ENCODE measurements at places on chromosomes 6 and 20.

DNA sequence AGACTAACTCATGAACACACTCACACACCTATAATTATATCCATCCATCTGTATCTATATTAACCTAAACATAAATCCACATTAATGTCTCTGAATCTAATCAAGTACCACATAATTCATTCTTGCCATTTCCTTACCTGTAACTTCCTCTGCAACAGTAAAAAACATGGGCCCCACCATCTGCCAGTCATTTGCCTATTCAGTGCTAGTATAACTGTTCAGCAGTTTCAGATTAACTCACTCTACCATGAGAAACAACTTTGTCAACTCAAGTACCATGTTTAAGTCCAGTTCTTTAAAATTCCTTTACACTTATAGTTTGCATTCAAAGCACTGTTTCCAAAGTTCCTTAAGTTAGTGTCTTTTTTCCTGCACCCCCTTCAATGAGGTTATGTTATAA lies 68.8 kb downstream of the LAMP5 start:
- DNase-seq = no peak

- no peak for DNase-seq
Observed at GRCh38 chr6:30530014-30530413, 26.3 kb downstream of the GNL1 start.

DNA sequence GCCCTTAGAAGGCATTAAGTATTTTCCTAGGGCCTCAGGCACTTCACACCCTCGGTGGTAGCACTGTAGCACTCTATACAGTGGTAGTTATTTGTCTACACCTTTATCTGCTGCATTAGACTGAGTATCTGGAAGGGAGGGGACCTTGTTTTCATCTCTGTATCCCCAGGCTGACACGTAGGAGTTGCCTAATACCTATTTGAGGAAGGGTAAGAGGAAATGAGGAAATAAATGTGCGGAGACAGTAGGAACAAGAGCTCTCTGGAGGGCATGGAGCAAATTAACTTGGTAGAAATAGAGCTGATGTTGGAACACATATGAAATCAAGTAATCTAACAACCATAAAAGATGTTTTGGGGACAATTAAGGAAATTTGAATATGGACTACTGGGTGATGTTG lies 3.9 kb downstream of the CNPY3 start:
- no peak for DNase-seq

- no peak for DNase-seq
Observed at GRCh38 chr6:144467172-144467762, 182.1 kb downstream of the UTRN start.

GRCh38 chr6:169862043-169862891 lies 110.8 kb downstream of the ERMARD start:
- no peak for DNase-seq

GRCh38 chr6:2108700-2109306 lies 136.6 kb downstream of the GMDS start:
- no peak for DNase-seq

GRCh38 chr6:31769684-31770371 lies 7.3 kb downstream of the VWA7 start:
- no peak for DNase-seq

GRCh38 chr6:32396028-32396427 lies 11.0 kb downstream of the BTNL2 start:
- no peak for DNase-seq

- DNase-seq = no peak
Observed at GRCh38 chr6:47098570-47098993, 56.5 kb upstream of the ADGRF1 start.

GRCh38 chr20:16801919-16802651 lies 53.9 kb downstream of the OTOR start:
- DNase-seq = no peak

GRCh38 chr6:149723771-149724417 lies 6.0 kb upstream of the LATS1 start:
- no peak for DNase-seq

DNA sequence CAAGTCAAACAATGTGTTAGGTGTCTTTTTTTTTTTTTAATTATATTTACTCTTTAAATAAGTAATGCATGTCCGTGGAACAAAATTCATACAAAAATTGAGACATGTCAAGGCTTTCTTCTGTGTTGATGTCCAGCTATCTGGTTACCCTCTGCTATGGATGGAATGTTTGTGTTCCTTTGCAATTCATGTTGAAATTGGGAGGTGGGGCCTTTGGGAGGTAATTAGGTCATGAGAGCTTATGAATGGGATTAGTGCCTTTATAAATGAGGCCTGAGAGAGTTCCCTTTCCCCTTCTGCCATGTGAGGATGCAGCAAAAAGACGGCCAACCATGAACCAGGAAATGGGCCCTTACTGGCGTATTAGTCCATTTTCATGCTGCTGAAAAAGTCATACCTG lies 83.1 kb upstream of the KCNG1 start:
- no peak for DNase-seq

GRCh38 chr6:138386897-138387296 lies 9.2 kb downstream of the SMIM28 start:
- no peak for DNase-seq

DNA sequence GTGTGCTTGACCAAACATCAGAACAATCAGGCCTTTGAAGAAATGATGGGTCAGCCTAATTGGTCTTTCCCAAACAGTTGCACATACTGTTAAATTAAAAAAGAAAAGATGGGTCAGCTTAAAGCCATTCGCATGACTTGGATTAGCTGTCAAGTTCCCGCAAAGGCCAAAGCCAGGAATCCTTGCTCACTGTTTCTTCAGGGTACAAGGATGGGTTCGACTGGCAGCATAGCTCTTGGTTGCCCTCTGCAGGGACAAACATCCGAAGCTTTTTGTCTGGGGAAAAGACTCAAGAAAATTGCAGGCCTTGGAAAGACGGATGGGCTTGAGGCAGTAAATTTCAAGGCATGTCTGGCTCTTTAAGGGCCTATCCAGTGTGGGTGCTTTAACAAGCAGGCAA lies 168.0 kb downstream of the HDGFL1 start:
- no peak for DNase-seq

DNA sequence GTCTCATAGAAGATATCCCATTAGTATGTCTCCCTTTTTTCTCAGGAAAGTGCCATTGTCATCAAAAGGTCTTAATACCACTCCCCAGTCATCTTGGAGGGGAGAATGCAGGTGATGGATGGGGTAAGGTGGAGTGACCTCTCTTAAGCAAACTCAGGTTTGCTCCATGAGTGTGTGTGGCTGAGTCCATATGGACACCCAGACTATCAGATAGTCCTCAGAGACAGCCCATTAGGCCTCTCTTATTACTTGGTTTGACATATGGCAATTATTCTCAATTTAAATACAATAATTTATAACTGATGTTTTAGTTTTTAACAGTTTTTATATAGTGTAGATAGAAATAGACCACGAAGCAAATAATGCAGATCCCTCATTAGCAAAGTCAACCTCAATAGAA lies 23.2 kb downstream of the LAMA4 start:
- DNase-seq = no peak

DNA sequence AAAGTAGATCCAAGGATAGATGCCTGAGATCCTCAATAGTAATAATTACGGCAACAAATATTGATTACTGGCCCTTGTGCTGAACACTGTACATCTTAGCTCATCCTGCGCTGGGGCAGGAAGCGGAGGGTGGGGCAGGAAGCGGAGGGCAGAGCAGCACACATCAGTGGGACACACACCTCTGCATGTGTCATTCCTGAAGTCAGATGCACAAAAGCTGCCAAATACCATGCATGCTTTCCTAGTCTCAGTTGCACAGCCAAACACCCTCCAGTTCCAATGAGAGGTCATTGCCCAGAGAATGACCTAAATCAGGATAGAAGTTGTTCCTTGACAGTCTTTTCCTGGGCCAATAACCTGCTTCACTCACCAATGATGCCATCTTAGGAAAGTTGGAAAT lies 74.4 kb upstream of the FOXC1 start:
- no peak for DNase-seq

- no peak for DNase-seq
Observed at GRCh38 chr20:46488451-46488850, 24.9 kb downstream of the ZNF334 start.

DNA sequence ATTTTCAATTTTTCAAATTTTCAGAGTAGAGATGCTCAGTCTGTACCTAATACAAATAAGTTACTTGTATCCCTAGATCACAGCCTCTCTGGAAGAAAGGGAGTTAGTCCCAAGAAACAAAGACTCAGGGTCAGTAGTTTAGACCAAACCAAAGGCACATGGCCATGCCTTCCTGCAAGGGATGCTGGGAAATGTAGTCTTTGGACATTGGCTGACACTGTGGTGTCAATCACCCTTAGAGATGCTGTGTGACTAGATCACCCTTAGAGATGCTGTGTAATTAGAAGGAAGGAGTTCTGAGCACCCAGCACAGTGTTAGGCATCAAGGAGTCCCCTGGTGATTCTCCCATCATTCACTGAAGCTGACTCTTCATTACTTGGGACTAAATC lies 202.1 kb downstream of the NFATC2 start:
- no peak for DNase-seq

DNA sequence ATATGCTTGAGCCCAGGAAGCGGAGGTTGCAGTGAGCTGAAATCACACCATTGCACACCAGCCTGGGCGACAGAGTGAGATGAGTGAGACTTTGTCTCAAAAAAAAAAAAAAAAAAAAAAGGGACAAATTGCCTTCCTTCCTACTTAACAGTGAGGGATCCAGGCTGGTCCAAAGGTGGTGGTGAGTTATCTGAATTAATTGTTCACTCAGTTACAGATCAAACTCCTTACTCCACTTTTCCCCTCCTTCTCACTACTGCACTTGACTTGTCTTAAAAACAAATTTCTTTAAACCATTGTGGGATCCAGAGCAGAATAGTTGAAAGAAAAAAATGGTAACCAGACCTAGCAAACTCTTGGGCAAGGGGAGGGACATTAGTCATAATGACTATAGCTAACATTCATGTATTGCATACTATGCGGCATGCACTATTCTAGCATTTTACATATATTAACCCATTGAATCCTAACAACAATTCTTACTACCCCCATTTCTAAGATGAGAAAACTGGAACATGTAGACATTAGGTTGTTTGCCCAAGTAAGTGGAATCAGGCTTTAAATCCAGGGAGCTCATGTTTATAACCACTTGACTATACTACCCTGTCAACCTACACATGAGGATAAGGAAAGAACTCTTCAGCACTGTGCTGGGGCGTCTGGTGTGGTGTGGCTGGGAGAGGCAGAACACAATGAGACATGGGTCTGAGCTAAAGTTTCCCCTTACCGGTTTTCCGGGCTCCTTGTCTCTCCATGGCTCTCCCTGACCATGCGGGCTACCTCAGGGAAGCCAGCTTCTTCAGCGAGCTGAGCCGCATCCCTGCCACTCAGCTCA lies 1.5 kb downstream of the GPANK1 start:
- DNase-seq = no peak

GRCh38 chr6:137862419-137863090 lies 4.5 kb upstream of the TNFAIP3 start:
- no peak for DNase-seq

DNA sequence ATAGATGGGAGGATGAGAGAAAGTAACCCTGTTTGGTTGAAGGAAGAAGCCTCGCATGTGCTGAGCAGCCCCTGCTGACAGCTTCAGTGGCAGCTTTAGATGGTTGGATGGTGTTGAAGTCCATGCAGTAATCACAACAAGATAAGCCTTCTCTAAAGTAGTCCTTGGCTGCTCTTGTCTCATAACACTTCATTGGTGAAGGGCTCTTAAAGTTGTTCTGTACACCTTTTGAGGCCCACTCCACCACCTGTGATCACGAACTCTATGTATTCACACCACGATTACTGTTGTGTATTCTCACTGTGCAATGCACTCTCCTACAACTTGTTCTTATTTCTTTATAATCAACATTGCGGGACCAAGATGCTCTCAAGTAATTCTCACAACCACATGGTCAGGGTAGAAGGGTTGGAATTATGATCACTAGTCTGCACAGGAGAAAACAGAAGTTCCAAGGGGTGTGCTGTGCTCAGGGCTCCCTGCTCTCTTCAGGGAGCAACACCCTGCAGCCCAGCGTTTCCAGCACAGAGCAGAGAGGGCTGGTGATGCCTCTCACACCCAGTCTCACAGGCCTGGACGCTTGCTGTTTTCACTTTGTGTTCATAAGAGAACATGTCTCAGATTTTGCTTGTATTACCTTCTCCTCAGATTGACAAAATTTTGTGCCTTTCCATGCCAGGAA lies 294.4 kb downstream of the SMOC2 start:
- DNase-seq = no peak

GRCh38 chr6:88680654-88681053 lies 282.8 kb downstream of the RNGTT start:
- no peak for DNase-seq

GRCh38 chr6:38528196-38528965 lies 111.3 kb downstream of the BTBD9 start:
- DNase-seq = no peak

DNA sequence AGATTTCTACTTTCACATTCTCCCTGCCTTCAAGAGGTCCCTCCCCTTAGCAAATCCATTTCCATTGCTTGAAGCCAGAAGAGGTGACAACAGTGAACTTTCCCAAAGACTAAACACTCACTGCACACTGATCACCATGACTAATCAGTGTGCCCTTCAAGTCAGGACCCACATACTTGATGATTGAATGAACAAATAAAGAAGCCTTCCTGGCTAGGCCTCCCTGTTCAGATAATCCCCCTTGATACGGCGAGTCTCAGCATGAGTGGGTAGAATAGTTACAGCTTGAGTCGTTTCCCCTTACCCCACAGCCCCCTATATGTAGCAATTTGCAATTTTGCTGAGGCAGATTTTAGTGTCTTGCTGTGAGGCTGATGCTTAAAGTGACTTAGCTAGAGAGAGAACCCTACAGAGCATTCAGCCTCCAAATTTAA lies 102.2 kb downstream of the UNC5CL start:
- no peak for DNase-seq

DNA sequence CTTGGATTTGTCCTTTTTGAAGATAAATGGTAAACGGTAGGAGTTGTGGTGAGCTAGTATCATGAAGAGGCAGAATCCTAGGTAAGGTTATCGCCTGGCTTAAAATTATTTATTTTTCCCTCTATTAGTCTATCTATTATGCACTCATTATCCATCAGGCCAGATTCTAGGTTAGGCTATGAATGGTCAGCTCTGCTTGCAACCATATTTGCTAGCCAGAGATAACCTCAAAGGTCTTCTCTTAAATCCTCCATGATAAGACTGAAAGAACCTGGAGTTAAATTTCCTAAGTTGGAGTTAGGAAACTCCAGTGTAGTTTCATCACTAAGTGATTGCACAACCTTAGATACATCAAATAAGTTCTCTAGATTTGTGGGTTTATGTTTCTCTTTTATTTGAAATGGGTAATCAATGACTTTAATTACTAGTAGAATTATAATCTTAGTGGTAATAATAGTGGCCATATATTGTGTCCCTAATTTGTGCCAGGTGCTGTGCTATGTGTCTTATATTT lies 302.1 kb upstream of the RUNX2 start:
- no peak for DNase-seq
